ENCODE measurements at places on chromosomes 1 and 21.

DNA sequence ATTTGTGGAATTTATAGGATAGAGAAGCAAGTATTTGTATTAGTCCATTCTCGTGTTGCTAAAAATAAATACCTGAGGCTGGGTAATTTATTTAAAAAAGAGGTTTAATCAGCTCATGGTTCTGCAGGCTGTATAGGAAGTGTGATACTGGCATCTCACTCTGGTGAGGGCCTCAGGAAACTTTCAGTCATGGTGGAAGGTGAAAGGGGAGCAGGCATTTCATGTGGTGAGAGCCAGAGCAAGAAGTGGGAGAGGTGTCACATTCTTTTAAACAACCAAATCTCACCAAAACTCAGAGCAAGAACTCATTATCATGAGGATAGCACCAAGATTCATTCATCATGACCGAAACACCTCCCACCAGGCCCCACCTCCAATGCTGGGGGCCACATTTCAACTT, 18.1 kb downstream of the SDCCAG8 start:
- DNase-seq = no peak

GRCh38 chr1:160548960-160549664, 26.1 kb upstream of the SLAMF6 start:
- no peak for DNase-seq

- DNase-seq = no peak
These were observed 40.4 kb downstream of the RNF187 start for GRCh38 chr1:228527596-228527995.

DNA sequence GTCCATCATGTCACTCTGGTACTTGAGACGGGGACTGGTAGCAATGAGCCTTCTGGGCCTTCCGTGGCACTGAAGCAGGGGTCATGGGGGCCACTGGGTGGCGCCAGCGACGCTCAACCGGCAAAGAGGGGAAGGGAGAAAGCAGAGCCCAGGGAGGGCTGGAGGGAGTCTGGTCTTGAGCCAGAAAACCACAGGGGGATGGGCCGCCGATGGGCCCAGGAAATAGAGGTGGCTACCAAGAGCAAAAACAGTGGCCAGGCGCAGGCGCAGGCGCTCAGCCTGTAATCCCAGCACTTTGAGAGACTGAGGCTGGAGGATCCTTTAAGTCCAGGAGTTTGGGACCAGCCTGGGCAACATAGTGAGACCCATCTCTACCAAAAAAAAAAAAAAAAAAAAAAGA, 21.8 kb downstream of the EXOC8 start:
- no peak for DNase-seq

DNA sequence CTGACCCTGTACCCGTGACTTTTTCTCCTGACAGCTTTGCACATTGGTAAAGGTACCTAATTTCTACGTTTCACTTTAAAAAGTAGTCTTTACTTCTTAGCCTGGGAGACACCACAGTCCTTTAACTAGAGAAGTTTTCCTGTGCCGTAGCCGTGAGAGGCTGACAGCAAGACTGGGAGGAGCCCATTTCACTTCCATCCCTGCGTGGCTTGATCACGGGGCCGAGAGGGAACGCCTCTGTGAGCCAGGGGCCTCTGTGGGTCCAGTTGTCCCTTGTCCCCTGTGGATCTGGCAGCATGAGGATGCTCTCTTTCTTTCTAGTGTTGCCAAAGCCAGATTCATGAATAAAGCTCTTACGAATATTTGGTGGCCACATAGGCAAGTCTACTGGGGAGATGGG, 21.6 kb downstream of the PCP4 start:
- no peak for DNase-seq

DNA sequence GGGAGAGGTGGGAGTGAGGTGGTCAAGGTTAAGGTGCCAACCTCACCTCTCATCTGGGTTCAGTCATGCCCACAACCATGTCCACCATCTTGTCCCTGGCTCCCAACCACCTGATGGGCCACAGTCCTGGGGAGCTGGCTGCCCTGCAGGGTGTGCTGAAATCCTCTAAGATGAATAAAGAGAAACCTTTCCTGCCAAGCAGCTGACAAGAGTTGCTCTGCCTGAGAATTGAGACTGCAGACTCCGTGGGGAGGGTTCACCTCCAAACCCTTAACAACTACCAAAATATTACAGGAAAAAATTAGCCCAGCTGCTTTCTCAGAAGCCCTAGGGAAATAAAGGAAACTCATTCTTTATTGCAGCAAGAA, 15.2 kb upstream of the FGR start:
- no peak for DNase-seq

- no peak for DNase-seq
These were observed 241.6 kb downstream of the SMYD3 start for GRCh38 chr1:246265481-246265880.

- DNase-seq = no peak
These were observed 477.8 kb upstream of the CAMK1G start for GRCh38 chr1:209105701-209106100.

- DNase-seq = no peak
These were observed 55.5 kb upstream of the DNAJC6 start for GRCh38 chr1:65253800-65254319.

DNA sequence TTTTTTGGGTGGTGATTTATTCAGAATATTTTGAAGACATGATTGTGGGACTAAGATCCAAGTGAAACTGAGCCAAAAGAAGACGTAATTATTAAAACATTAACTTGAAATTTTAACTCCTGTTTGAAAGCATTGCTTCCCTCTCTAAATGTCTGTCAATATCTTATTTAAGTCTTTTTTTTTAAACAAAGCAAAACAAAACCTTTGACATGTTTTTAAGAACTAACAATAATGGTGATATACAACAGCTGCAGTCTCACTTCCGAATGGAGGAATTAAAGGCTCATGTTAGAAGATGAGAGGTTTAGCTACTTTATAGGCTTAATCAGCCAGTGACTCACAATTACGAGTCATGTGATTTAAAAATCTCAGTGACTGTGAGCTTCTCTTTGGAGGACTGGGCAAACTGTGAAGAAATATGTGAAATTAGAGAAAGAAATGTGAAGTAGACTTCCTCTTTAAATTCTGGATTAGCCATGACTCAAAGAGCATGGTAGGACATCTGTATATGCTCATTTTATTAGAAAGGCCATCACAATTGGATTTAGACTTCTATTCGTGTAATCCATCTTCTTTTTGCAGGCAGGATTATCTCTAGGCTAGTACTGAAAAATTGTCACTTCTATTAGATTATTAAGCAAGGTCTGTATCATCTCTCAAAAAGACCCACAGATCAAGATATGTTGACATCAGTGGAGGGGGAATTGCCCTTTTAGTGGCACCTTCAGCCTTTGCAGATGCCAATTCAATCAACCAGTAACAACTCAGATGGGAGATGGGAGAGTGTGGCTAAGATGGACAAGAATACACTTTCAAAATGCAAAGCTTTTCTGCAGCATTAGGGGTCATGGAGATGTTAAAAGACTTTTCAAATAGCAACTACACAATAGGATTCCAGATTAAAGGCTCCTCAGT, 28.7 kb downstream of the KCNA3 start:
- DNase-seq = no peak

- no peak for DNase-seq
These were observed 40.7 kb downstream of the MATN1 start for GRCh38 chr1:30682396-30683275.
